ENCODE measurements at places on chromosomes 7 and 10.

DNA sequence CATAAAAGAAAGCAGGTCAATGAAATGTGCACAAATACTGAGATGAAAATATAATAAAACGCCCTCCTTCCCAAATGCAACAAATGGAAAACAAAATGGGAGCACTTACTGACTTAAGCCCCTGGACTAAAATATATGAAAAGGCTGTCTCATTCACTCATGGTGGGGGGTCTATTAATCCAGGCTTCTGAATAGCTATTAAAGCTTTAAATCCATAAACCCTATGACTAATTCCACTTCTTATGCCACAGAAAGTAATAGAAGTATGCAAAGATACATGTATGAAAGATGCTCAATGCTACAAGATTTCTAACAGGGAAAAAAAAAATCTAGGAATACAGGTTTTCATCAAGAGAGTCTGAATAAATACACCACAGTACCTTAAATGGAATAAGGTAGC, 20.5 kb downstream of the EIF3A start:
- DNase-seq: no peak

- DNase-seq: no peak
Measured at GRCh38 chr7:121334875-121335648, 6.3 kb downstream of the WNT16 start.

GRCh38 chr10:60944058-60944909, at the start of gene RHOBTB1:
TSS of gene RHOBTB1 (minus strand) at chr10:60944185. CDS start at chr10:60911542, 32,643 bp downstream.
- DNase-seq: no peak

- DNase-seq: no peak
Measured at GRCh38 chr7:98175260-98175940, 35.8 kb upstream of the BHLHA15 start.

DNA sequence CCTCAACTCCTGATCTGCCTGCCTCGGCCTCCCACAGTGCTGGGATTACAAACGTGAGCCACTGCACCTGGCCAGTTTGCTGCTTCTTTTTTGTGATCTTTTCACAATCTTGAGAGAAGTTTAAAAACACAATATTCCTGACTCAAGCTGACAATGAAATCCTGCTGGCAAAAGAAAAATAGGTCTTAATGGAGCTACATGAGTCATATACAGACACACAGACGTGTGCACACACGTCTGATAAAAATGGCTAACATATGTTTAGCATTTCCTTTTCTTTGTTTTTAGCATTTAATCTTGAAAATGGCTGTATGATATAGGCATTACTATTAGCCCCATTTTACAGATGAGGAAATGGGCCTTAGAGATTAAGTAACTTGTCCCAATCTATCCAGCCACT, 29.4 kb upstream of the RAB18 start:
- DNase-seq: no peak

DNA sequence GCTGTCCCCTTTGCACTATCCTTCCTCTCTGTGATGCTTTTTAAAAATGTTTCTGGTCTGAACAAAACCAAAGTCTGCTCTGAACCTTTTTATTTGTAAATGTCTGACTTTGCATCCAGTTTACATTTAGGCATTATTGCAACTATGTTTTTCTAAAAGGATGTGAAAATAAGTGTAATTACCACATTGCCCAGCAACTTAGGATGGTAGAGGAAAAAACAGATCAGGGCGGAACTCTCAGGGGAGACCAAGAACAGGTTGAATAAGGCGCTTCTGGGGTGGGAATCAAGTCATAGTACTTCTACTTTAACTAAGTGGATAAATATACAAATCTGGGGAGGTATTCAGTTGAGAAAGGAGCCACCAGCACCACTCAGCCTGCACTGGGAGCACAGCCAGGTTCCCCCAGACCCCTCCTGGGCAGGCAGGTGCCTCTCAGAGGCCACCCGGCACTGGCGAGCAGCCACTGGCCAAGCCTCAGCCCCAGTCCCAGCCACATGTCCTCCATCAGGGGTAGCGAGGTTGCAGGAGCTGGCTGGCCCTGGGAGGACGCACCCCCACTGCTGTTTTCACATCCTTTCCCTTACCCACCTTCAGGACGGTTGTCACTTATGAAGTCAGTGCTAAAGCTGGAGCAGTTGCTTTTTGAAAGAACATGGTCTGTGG, 11.4 kb upstream of the CSGALNACT2 start:
- no peak for DNase-seq

GRCh38 chr7:22587322-22587721, 87.3 kb upstream of the STEAP1B start:
- DNase-seq: no peak

GRCh38 chr7:112789453-112789816, 758 bp downstream of the TMEM168 start:
- no peak for DNase-seq

GRCh38 chr10:116815641-116816415, 33.5 kb upstream of the ENO4 start:
- peak; percentile 24 for DNase-seq

All from non-pigmented ciliary epithelial cell (primary cell).